ENCODE measurements at places on chromosomes 4 and X.

GRCh38 chr4:11365039-11365438, 63.7 kb downstream of the HS3ST1 start:
- no peak for DNase-seq

GRCh38 chr4:20570981-20571715, 129.1 kb upstream of the PACRGL start:
- no peak for DNase-seq

GRCh38 chr4:7310451-7310850, 118.1 kb downstream of the SORCS2 start:
- no peak for DNase-seq

DNA sequence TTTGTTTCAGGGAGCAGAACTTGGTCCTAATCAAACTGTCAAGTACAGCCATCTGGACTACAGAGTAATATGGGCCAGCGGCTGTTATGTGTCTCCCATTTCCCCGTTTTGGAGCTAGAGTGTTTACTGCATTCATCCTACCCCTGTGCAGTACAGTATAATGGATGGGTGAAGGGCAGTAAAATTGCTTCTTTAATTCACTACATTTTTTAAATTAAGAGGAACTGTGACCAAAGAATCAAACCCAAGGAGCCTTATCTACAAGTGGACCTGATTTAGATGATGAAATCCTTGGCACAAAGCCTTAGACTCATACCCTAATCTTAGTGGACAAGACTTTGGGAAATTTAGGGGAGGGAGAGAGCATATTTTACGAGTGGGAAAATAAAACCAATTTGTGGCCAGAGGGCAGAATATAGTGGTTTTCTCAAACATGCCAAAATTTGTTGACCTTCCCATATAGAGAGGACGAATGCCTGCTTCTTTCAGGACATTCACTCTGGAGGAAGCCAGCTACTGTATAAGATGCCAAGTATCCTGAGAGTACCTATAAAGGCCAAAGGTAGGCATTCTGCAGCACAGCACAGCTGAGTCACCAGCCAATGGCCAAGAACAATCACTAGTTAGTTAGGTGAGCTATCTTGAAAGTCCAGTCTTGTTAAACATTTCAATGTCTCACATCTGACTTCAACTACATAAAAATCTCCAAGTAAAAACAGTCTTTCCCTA, 253.8 kb upstream of the KCNIP4 start:
- no peak for DNase-seq

DNA sequence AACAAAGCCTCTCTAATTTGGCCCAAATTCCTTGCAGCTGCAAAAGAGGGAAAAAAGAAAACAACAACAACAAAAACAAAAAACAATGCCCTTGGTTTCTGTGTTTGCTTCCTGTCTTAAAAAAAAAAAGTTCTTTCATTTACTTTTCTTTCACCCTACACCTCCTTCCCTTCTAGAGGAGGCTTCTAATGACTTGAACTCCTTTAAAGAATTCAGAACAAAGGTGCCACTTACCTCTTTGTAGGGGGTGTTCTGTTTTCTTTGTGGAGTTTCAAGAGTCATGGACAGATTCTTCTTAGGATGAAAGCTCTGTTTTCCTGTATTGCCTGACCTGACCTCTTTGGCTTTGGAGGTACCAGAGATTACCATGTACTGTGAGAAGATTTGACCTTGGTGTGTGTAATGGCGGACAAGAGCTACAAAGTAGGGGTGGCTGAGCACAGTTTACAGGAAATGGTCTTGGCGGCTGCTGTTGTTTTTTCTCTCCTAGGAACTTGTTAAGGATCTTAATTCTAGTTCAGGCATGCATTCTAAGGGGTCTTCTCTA, 72.4 kb upstream of the S100G start:
- DNase-seq = no peak

DNA sequence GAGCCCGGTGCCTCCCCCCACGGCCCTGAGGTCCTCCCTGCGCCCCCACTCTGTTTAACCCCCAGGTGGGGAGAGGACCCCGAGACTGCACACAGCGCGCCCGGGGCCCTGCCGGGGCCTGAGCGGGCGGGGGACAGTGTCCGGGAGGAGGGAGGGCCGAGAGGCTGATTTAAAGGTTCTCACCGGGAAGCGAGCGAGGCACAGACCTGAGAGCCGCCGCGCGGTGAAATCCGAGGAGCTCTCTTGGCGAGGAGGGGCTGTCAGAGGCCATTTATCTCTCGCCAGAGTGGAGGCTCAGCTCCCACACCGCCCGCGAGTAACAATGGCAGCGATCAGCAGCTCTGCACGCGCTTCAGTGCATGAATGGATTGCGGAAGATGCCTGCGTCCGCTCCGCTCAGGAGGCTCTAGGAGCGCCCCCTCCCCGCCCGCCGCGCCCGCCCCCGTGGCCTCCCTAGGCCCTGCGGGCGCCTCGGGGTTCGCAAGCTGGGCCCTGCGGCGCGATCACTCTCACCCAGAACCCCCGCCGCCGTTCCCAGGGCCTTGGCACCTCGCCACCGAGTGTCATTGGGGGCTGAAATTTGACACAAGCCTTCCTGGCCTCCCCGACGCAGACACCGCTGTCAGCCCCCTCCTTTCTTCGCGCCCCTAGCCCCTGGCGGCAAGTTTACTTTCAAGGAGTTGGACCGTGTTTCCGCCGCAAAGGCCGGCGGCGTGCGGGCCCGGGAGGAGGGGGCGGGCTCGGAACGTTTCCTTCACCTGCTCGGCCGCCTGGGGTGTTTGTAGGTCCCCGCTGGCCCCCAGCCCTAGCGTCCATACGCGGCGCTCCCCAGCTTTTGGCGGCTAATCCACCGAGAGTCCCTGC, 48.7 kb upstream of the BCOR start:
- DNase-seq = no peak

- DNase-seq = no peak
Measured at GRCh38 chrX:14027511-14028019, 2.1 kb downstream of the GEMIN8 start.

DNA sequence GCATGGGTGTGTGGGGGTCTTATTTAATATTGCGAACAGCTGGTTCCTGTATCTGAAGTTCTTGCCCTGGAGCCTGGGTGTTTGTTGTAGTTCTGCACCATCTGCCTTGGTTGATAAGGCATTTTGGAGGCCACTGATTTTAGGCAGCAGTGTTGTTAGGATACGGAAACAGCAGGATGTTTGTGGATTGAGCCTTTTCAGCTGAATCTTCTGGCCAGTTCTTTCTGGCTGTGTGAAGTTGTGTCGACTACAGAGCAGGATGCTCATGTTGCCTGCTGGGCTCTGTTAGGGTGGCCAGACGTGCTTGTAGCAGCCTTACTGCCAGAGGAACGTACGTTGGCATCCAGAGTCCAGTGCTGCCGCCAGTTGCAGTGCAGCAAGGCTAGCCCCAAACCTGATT, 134.2 kb downstream of the PTTG2 start:
- no peak for DNase-seq

DNA sequence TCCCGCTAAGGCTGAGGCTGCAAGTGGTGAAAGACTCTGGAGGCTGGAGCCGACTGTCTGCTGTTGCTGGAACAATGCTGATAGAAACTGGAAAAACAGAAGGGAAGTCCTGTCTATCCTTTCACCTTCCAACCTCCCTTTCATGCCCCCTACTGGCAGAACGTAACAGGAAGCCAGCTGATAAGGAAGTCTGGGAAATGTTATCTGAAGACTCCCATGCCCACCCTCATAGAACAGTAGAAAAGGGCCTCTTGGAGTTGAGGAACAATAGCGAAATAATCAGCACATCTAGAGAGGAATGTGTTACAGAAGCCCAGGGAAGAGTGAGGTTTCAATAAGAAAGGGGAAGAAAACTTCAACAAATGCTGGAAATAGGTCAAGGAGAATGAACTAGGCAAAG, 117.1 kb upstream of the DKK2 start:
- DNase-seq = no peak

DNA sequence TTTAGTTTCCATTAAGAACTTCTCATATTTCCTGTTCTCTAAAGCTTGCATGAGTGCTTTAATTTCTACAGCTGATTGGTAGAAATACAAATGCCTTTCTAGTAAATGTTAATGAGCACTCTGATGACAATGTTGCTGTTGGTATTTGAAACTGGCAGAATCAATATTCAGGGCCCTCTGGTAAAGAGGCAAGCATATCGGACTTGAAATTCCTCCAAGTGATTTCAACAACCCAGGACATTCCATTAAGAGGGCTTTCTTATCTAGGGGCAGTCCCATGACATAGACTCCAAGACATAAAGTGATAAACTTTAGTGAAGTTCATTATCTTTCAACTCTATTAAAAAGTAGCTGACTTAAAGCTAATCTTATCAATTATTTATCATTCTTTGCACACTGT, 83.1 kb upstream of the VCX start:
- DNase-seq = no peak

DNA sequence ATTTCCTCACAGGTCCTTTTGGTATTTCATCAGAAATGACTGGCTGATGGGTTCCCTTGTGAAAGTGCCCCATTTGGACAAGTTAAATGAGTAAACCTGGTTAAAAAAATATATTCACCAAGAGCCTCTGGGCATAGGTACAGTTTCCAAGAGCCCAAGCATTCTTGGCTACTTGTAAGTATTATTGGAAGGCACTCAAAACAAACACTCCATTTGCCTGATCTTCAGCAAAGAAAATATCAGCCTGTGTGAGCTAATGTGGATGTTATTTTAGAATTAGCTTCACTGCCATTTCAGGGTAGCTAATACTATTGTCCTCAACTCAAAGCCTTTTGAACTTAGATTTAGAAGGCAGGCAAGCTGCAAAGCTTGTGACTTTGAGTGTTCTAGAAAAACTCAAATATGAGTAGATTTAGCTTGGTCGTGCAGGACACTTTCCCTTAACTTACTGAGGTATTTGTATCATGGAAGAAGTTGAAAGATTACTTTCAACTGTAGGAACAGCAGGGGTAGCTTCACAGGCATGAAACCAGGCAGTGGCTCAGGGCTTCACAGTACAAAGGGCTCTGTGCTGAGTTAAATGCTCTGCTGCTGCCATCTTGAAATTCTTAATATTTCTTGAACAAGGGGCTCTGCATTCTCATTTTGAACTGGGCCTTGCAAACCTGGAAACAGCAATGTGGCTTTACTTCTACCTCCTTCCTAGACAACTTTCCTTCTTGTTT, 177.2 kb downstream of the AMELX start:
- DNase-seq = no peak

GRCh38 chr4:153901220-153901619, 112.3 kb upstream of the SFRP2 start:
- DNase-seq = no peak

DNA sequence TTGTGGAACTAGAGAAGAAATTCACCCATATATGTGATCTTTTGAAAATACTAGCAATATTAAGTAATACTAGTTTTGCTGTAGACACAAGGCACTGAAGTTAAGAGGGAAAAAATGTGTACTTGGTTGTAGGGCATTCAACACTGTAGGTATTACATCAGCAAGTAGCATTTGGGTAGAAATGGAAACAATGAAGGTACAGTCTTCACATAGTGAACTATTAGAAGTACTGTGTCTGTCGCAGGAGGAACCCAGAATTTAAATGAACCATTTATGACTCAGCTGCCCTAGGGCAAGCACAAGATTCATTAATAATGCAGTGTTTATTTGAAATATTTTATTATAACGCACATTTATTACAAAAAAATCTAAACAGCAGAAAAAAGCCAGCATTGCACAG, 572.7 kb upstream of the TENM3 start:
- DNase-seq = no peak

- no peak for DNase-seq
Measured at GRCh38 chr4:40480291-40480690, 145.2 kb downstream of the CHRNA9 start.

- no peak for DNase-seq
Measured at GRCh38 chr4:1600811-1601532, 83.1 kb downstream of the FAM53A start.

Data from stimulated activated CD4-positive, alpha-beta T cell treated with anti-CD3 and anti-CD28 coated beads, Interleukin-1b, Interleukin-23, amount 100 ng/mL, for 48 hours (primary cell).